Activated effector memory CD4-positive, alpha-beta T cell treated with anti-CD3 and anti-CD28 coated beads, Interleukin-2, amount 50 U/mL, for 16 hours (primary cell): ENCODE measurements at places on chromosomes 5 and 9.

DNA sequence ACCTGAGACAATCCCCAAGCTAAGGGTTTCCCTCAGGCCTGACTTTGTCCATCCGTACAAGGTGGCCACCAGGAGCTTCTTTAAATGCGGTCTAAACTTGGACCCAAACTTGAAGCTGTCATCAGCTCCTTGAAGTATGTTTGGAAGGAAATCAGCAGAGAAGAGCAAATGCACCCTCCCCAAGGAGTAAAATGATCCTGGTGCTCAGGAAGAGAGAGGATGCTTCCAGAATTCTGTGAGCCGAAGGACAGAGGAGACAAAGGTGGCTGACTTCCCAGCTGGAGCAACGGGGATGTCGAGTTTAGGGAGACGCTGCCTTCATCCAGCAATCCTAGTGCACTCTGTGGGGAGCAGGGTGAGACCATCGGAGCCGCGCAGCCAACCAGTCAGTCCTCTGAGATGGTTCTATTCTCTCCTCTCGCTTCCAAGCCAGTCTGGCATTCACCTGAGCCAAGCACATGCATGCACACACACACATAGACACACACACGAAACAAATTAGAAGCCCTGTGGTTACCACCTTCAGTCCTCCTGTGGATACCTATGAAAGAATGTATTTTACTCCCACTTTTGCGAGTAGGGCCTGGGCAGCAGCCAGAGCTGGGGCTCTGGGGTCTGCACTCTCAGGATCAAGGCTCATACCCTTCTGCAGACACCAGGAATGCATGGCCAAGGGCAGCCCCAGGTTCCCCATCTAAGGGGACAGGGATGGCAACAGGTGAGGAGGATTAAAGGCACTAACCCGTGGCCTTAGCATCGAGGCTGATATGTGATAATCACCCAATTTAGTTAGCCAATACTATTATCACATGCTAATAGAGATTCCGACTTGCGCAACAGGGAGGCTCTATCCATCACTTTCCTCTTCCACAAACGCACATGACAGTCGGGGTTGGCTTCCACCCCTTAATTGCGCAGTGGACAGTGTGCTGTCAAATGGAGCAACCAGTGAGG is 75.8 kb downstream of the GTF3C4 start:
- DNase-seq: no peak

- no peak for DNase-seq
These were observed 23.1 kb downstream of the SMAD5 start for GRCh38 chr5:136155761-136156160.

- DNase-seq: no peak
These were observed 125.3 kb upstream of the IRX4 start for GRCh38 chr5:2007878-2008501.

GRCh38 chr5:160291467-160291866 is 20.9 kb downstream of the CCNJL start:
- no peak for DNase-seq

GRCh38 chr9:35115680-35116538 is at the start of gene ATOSB:
TSS of gene ATOSB (minus strand) at chr9:35115862. CDS start at chr9:35108274, 7,588 bp downstream.
- DNase-seq: peak; percentile 97

DNA sequence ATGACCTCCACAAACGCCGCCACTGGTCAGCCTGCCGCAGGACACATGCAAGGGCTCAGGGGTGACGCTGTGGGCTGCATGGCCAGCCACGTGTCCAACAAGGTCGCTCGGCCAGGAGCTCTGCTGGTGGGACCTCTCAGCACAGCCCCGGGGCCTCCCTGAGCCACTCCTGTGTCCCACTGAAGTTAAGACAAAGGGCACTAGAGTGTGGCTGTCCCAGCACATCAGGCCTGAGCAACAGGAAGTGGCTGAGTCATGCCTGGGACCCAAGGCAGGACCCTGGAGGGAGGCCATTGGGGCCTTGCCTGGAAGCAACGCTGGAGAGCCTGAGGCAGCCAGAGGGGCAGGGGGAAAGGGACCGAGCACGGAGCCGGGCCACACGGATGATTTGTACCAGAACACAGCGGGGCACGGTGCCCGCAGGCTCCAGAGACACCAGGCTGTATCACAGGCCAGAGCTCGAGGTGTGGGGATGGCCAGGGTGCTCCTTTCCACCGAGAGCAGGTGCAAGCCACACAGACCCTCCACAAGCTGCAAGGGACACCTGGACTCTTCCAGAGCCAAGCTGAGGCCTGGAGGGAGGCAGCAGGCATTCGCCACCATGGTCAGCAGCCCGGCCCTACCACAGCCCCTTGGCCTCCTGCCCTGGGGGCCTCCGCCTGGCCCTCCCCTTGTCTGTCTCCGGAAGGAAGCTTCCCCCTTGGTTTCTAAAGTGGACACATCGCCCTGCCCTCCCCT is 6.5 kb upstream of the TMEM210 start:
- DNase-seq: no peak

- no peak for DNase-seq
These were observed 1692.7 kb downstream of the EFNA5 start for GRCh38 chr5:105978011-105978410.

DNA sequence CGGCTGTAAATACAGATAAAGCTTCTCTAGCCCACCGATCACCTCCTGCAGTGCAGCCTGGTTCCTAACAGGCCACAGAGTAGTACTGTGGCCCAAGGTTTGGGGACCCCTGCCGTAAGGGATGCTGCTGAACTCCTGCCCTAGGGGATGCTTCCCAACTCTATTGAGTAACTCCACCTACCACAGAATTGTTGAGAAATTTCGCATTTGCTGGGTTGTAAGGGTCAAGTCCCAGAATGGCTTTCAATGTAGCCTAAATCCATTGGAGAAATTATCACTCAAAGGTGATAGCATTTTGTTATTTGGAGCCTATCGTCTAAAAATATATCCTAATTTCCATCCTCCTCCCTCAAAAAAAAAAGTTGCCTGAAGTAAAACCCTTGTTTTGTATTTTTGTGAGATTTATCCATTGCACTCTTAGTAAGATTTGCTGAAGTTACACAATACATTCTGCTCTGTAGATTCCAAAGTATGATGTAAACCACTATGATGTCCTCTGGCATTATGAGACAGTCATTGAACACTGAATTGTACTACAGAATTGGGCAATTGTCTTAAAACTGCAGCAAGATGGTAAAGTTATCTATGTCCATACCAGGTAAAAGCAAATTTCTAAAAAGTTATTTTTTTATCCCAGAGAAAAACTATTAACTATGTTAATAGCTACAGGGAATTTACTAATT is 14.0 kb downstream of the ACTBL2 start:
- no peak for DNase-seq

GRCh38 chr5:128586848-128587247 is 48.8 kb upstream of the FBN2 start:
- DNase-seq: no peak

DNA sequence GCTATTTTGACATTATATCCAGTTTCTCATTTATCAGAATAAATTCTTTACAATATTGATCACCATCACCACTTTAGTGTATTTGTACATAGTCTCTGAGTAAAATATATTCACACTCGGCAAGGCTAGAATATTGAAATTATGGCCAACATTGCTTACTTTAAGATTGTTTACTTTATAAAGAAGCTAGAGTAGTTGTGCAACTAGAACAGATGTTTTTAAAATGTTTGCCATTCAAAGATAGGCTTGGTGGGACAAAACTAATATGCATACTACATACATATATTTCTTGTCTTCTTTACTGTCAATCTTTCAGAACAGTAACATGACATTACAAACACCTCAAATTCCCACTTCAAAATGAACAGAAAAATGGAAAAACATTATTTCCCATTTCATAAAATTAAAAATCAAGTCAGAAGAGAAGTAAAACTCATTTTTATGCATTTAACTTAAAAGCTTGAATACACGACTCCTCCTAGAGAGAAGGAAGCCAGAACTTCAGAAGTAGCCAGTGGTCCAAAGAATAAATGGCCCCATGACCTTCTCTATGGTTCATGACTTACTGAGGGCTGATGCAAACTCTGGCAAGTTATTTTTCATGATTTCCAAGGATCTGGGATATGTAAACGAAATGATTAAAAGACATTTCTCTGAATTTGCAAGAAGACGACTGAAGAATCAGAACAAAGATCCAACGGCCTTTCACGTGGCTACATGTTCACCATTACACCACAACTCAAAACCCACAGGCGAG is 14.1 kb downstream of the MTX3 start:
- no peak for DNase-seq

- DNase-seq: no peak
These were observed 82.2 kb upstream of the RFX3 start for GRCh38 chr9:3608011-3608410.

DNA sequence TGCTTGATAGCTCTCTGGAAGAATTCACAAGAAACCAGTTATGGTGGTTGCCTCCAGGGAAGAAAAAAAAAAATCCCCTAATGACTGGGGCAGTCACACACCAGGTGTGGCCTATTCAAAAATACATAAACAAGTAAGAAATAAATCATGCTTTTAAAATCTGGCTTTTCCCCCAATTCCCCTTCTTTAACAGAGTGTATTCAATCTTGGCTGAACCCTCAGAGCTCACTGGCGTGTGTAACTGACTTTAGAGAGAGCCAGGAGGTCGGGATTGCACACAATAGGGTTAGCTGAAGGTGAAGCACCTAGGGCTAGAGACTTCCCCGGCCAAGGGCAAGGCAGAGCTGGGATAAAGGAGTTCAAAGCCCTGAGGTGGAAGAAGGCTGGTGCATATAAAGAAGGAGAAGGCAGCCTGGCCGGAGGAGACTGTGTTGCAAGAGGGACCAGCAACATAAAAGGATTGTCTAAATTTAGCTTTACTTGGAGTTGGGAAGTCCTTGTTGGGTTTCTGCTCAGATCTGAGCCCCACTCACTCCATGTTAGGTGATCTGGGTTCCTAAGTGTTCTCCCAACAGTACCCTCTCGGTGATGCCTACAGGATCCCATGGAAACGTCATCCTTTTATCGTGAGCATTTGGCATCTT is 19.7 kb downstream of the FNBP1 start:
- DNase-seq: peak; percentile 62

DNA sequence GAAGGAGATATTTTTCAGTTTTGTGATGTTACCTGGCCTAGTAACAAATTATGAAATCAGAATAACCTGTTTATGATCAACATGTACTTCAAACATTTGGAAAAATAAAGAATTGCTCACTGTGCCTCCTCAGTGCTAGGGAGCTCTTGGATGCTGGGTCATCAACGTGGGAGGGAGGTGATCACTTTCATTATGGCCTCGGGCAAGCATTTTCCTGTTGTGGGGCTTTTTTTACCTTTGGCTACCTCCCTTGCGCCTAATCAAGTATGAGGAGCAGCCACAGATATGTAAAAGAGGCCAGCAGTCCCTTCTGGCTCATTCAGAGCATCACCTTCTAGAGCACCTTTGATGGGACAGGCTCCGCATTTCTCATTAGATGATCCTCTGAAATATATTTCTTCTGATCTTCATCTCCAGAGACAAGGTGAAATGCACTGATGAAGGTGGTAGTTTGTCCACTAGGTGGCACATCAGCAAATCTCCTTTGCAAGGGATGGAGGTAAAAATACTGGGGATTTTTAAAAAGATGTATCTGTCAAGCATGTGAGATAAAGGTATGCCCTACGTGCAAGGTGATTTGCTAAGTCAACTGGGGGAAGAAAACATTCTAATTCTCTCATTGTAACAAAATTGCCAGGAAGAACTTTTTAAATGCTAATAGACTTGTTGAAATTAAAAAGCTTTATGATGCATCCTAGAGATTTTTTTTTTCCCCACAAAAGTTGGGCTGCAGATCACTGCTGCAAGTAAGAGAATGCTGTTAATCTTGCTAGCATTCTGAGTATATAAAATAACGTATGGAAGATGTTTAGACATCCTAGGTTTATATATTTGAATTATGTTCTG is 218.2 kb downstream of the MAST4 start:
- DNase-seq: peak; percentile 65

DNA sequence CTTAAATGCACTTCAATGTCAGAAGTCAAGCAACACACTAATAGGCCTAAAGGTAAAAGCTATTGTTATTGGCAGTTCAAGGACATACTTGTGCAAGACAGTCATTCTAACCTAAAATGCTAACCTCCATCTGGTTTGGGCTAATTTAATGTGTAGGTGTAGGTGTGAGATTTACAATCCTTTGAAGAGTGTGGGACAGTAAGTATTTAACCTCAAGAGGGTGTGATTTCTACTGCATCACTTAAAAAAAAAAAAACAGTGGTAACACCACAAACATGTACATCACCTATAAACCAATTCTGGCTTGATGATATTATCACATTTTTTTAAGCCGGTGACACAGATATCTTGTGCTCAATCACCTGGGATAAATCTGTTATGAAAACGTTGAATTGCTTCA is 127.5 kb upstream of the MEF2C start:
- no peak for DNase-seq

- no peak for DNase-seq
These were observed 53.9 kb downstream of the DPYSL3 start for GRCh38 chr5:147455822-147456450.

- peak; percentile 59 for DNase-seq
These were observed 43.4 kb downstream of the IRF1 start for GRCh38 chr5:132447196-132447595.

DNA sequence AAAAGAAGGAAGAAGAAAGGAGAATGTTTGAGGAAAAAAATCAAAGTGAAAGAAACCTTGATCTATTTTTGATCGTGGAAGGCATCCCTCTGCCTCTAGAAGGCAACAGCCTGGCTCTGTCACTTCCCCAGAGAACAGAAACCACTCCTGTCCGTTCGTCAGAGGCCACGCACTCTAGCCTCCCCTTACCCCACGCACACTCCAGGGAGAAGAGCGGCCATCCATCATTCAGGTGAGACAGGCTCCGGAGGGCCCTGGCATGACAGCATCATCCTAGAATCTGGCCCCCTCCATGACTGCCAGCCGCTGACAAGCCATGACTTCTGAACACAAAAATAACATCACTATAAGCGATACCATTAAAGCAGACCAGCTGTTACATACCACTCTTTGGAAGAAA is 135.8 kb downstream of the ROR2 start:
- DNase-seq: no peak

DNA sequence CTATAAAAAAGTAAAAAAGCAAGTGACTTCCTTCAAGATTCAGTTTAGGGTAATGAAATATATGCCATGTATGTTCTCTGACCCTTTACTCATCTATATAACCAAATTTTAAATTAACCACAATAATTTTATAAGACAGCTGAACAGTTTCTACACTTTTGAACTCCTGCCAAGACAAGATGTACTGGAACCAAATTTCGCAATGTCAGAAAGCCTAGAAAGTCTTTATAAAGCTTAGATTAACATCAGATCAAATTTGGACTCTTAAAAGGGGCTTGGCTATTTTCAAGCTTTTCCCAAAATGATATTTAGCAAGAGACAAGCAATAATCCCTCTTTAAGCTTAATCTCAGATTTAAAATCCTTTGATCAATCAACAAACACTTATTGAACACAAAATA is 362.6 kb downstream of the PTPRD start:
- DNase-seq: no peak

DNA sequence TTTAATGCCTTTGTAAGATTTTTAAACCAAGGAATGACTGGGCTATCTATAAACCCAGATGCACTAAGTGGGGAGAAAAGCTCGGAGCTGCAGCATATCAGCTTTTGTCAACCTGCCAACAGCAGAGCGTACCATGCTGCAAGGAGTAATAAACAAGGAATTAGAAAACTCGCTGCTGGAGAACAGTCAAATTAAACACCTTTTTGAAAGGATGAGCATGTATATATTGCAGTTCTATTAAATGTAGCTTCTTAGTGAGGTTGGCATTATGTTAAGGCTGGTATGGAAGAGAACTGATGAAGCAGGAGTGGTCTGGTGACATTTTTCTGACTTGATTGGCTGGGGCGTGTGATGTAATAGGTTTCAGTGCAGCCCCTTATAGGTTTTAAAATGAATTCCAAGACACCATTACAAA is 74.7 kb downstream of the PIK3R1 start:
- no peak for DNase-seq
